ENCODE measurements at places on chromosomes 4 and X. TPM values are rescaled to one million over a fixed set of nuclear protein-coding genes. Genes with fewer than 3 reads are reported as not detected.

DNA sequence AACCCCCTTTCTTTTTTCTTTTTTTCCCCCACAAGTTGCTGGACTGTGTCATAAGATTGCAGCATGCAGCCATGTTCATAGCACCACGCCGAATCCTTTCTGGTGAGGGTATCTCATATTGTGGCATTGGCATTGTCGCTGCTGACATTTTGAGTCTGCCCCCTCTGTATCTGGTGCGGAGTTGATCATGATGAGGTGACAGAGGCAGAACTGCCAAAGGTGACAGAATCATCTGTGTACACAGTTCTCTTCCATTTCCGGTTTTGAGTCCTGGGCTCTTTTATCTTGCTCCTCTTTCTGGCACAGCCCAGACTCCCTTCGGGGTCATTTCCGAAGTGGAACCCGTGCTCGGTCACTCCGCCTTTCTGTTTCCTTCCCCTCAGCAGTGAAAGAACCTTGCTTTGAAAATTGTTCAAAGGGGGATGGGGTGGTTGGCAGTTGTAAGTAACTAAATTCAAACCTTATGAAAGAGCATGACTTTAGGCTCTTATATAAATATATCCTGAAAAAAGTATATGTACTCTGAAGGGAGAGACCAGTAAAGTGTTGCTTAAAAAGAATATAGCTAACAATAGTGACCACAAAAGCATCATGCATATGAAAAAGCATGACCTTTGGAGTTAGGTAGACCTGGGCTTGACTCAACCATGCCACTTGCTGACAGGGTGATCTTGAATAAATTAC is 55.0 kb upstream of the BMP2K start:
- no peak for DNase-seq

GRCh38 chrX:2665387-2666304 is 25.4 kb upstream of the CD99 start:
- DNase-seq = no peak

The GAGE12J gene
- not detected for polyA plus RNA-seq

DNA sequence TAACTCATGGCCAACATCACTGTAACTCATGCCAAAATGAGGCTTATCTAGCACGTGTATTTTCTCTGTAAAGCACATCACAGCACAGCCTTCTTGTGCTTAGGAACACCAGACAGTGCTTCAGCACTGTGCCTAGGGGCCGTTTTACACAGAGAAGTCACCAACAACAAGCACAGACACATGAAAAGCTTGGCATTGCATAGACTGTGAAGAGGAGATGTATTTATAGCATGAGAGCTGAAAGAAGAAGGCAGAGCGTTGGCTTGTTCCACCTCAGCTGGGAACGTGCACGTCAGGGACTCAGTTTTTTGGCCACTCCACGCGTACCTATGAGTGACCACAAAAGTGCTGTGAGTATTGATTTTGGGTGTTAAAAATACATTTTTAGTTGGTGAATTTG is 116.3 kb upstream of the SFRP2 start:
- DNase-seq = no peak

The CCDC120 gene
- polyA plus RNA-seq = 19.3 TPM

The RAB41 gene
- polyA plus RNA-seq = not detected

DNA sequence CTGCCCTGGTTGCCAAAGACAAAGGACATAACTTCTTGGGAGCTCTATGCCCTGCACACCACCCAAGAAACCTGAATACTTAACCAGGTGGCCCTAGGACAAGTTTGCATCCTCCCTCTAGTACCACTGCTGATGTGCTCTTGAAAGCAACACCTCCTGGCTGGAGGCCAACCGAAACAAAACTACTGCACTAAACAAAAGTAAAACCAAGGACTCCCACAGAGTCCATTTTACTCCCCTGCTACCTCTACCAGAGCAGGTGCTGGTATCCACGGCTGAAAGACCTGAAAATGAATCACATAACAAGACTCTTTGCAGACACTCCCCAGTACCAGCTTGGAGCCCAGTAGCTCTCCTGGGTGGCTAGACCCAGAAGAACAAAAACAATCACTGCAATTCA is 941.8 kb downstream of the RAPGEF2 start:
- DNase-seq = no peak

The ARMCX1 gene
- polyA plus RNA-seq = 41.5 TPM

- DNase-seq = no peak
Measured at GRCh38 chrX:47633689-47634590, 4.2 kb upstream of the CFP start.

The CT45A2 gene
- not detected for polyA plus RNA-seq

DNA sequence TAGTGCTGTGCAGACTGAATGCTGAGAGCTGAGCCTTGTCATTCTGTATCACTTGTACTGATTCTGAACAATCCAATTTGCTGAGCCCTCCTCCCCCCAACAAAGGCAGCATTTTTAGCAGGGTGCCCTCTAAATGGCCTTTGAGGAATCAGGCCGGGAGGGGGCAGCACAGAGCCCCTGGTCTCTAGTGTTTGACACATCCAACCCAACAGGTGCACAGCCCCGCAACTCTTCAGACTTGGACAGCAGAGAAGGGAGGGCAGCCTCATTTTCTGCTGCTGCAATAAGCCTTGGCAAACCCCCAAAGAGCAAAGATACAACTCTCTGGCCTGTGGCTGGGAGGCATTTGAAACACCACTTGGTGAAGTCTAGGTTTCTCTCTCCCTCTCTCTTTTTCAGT is 3.4 kb downstream of the ATP1B4 start:
- peak; percentile 38 for DNase-seq

DNA sequence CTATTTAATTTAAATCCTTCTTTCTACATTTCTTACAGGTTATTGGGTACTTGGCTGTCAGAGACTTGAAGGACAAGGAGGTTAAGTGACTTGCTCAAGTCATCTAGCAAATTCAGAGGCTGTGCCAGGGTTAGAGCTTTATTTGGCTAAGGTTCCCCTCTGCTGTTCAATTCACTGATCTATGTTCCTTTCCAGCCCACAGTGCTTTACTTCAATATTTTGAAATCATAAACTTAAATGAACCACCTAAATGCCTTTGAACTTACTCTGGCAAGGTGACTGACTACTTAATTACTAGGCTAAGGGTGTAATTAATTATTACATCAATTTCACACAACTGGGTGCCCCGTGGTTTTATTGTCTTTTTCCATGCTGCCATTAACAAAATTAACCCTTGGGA is 288.7 kb downstream of the CAMK2D start:
- no peak for DNase-seq

DNA sequence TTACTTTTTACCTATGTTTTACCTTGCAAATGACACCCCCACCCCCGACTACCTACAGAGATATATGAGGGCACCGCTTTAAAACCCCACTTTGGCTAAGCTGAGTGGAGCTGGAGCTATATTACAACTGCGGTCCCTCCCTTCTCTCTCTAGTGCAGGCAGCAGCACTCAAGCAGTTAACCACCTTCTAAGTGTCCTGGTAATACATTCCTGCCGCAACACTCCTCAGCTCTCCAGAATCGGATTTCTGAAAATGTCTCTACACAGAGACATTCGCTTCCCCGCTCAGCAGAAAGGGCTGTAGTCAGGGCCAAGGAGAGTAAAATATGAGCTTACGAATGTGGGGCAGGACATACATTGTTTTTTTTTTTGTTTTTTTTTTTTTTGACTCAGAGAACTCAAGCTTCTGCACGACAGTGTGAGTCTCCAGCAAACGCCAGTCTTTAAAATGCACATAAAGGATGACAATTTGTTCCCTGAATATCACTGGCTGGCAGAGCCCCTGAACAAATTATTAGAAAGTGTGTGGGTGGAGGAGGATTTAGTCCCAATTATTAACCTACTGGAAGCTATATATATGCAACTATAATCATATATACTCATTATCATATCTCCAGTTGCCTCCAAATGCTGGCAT is 287.0 kb upstream of the TET2 start:
- no peak for DNase-seq

DNA sequence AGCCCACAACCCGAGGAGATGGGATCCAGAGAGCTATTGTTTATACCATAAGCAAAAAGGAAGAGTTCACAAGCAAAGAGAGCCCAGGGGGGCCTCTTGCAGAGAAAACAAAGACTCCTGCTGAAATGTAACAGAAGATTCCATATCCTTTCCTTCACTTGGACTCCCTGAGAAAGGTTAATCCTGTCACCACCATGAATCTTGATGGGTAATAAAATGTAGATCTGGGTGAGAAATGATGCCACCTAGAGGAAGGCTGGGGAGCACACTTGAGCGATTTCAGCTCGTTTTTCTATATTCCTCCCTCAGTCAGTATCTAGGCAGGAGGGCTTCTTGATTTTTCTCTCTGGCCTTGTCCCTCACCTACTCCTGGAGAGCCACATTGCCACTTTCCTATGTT is 10.2 kb upstream of the KCNE5 start:
- no peak for DNase-seq

DNA sequence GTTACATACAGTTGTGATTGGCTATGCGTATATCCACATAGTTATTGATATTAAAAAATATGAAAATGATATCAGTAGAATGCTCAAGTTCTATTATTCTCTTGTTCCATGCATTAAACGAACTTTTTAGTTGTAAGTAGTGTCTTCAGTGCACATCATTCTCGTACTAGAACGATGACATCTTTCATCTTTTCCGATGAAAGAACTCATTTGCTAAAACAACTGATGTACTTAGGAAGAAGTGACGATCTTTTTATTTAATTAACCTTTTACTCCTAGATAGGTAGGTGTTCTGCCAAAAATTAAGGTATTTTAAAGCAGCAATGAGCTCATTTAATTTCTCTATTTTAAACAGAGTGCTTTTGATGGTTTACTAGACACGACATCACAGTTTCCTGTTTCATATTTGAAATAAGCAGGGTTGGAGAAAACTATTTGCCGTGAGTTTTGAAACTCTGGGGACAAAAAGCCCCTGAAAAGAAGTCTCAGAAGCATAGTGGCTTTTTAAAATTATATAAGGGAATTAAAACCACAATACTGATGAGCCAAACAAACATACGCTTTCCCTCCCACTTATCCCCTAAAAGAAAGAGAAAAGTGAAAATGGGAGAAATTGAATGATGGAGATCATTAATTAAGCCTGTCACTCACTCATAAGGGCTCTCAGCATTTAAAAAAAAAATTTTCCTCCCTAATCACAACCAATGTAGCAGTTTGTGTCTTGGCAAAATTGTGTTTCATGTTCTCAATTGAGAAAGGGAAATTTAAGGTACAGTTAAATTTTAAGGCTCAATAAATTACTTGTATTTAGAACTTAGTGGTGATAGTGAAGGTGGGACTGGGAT is 25.6 kb downstream of the SPRY1 start:
- no peak for DNase-seq

DNA sequence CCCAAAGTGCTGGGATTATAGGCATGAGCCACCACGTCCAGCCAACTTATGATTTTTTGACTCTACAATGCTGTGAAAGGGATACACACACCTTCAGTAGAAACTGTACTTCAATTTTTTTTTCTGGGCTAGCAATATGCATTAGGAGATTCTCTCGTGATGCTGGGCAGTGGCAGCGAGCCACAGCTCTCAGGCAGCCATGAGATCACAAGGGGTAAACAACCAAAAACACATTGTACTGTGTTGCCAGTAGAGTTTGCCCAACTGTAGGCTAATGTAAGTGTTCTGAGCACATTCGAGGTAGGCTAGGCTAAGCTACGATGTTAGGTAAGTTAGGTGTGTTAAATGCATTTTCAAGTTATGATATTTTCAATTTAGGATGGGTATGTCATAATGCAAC is 25.7 kb downstream of the RAB33A start:
- DNase-seq = no peak

DNA sequence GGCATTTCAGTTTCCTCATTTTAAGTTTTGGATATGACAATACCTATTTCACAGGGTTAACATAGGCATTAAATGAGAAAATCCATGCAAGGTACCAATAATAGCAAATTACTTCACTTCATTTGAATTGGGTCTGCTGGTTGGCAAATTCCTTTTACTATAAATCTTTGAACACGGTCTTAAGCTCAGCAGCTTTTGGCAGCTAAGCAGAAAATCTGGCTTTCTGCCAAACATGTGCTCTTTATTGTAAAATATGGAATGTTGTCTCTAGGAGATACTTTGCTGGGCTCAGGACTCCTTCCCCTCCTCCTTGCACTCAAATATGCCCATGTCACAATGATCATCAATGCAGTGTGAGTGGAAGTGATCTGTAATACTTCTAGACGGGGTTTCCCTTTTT is 16.8 kb upstream of the DMP1 start:
- DNase-seq = peak; percentile 63

The GLOD5 gene
- not detected for polyA plus RNA-seq

The PABPC1L2B gene
- polyA plus RNA-seq = not detected

DNA sequence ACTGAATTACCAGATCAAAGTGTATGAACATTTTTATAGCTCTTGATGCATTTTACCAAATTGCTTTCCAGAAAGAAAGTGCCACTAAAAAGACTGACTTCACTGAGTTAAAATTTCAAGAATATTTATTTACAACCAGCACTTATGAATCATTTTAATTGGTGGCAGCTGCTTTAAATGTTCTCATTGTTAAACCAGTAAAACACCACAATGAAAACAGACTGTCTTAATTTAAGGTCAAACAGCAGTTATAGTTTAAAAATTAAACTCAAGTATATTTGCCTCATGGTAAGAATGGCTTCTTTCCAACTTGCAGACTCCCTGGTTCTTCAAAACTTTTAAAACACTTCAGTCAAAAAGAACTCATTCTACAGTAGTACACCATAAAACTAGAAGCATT is 36.9 kb downstream of the AMMECR1 start:
- DNase-seq = no peak

- DNase-seq = peak; percentile 28
Measured at GRCh38 chrX:33923262-33923661, 208.9 kb downstream of the FAM47A start.

The CSAG1 gene
- polyA plus RNA-seq = not detected

All from hepatocyte (in vitro differentiated cells).